ENCODE measurements at places on chromosomes 5 and 9.
A peak's percentile ranks its signal among the peaks of the same experiment; 100 is the strongest.

DNA sequence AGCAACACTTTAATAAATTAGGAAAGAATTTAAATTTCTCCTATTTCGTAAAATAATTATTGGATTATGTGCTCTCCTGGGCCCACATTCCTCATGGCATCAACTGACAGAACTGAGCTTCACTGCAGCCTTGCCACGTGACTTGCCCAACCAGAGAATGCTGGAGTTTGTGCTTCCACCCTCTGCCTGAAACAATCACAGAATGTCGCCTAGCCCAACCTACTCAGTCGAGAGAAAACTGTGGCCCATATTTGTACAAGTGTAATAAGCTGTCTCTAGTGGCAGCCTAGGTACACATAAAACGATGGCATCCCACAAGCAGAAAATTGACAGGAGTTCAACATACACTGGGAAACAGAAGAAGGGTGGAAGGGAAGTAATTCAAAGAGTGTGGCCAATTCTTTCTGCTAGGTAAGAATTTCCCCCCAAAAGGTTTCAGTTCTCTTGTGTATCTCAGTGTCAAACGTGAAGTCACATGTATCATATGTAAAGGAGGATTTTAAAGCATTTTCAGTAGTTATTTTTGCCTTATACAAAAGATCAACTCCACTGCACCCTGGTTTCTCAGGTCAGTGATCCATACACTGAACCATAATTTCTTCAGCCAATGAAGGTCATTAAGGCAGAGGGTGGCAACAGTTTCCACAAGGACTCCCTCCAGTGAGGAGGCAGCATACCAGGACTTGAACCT is 41.7 kb downstream of the ZNF608 start:
- DNase-seq: peak; percentile 76

DNA sequence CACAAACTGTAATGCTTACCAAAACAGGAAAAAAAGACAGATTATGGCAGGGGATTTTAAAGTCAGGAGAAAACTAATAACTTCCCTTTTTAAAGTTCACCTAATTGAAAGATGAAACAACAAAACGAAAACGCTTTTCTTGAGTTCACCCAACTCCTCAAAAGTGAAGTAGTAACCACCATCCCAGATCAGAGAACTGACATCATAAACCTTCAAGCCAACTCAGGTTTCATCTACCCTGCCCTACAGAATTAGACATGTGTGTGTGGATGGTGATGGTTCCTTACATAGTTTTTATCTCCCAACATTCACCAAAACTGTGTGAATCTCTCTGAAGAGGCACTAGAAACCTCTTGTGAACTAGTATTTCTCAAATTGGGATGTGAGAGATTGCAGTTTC is 195.2 kb upstream of the PTGER4 start:
- DNase-seq: peak; percentile 60

DNA sequence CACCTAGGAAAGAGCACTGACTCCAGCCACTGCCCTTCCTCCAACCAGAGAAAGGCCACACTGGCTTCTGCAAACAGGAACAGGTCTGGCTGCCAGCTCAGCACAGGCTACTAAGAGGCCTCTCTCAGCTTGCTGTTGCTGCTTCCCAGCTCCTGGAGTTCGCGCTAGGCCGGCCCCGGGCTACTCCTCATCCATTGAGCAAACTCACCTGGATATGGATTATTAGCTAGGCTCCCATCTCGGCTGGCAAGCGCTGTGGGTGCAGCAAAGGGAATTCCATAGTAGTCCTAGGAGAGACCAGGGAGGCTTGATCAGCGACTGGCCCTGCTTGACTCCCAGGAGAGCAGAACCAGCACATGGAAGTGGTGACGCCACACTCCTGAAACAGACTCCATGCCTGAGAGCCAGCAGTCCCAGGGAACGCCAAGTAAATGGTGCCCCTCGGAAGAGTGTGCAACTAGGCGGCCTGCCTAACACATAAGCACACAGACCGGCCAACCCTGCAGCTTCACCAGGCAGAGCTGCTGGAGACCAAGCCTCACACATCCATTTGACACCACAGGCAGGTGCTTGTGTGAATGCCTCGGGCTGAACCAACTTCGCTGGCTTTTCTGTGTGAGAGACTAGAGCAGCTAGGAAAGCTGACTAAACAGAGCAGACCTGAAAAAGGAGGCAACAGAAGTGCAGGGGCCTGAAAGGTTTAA is 107.2 kb downstream of the UBE2R2 start:
- DNase-seq: no peak

GRCh38 chr5:902129-902916 is 9.6 kb downstream of the TRIP13 start:
- DNase-seq: no peak

- DNase-seq: no peak
Observed at GRCh38 chr9:131707733-131708157, 32.1 kb downstream of the RAPGEF1 start.

- DNase-seq: no peak
Observed at GRCh38 chr5:167688341-167689130, 602.9 kb upstream of the WWC1 start.

GRCh38 chr9:73871636-73872035 is 625.5 kb upstream of the RORB start:
- no peak for DNase-seq

DNA sequence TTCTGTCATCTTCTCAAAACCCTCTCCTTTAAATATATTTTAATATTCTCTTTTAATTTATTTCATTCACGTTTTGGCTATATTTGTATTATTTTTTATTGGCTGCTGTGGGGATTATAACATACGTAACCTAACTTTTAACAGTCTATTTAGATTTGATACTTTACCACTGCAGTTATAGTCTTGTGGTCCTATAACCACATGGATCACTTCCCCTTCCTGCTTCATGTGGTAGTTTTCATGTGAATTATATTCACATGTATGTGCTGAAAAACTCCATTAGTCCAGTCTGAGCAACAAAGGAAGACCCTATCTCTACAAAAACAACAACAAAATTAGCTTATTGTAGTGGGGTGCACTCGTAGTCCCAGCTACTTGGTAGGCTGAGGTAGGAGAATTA is 34.3 kb downstream of the CENPP start:
- no peak for DNase-seq

DNA sequence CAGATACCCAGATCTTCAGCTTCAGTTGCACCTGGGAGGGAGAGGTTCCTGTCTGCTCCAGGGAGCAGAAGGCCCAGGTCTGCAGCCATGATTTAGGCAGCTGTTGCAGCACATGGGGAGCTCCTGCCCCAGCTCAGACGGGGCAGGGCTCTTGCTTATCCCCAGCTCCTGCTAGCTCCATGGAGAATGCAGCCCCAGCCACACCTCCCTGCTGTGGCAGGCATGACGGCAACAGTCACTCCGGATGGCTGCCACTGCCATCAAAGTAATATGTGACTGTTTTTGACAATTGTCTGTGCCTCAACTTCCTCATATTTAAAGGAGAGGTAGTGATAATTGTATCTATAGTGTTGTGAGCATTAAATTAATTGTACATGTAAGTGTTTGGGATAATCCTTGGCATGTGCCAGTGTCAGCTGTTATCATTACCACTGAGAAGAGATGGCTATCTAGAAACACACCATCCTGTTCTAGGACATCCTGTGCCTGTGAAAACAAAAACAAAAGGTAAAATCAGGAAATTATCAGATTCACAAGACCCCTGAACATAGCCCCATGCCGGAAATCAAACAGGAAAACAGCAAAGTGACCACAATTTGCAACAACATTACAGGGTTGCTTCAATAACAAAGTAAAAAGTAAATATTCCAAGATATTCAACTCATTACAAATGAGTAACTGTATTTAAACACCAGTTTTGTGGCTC is 1048.8 kb upstream of the ACO1 start:
- no peak for DNase-seq

DNA sequence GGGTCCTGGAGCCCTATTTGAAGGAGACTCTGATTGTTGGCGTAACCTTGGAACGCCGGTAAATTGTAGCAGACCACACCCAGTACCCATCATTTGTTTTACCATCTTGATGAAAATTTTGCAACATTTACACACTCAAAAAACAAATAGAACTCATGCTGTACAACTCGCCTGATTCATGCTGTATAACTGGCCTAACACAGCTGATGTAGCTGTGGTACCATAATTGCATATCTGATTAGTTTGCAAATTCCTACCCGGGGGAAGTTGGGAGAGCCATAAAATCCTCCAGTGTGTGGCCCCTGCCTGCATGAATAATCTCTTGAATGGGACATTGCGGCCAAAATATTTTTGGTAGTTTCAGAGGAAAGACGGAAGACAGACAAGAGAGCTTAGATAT is 9.7 kb downstream of the NIPAL4 start:
- no peak for DNase-seq

DNA sequence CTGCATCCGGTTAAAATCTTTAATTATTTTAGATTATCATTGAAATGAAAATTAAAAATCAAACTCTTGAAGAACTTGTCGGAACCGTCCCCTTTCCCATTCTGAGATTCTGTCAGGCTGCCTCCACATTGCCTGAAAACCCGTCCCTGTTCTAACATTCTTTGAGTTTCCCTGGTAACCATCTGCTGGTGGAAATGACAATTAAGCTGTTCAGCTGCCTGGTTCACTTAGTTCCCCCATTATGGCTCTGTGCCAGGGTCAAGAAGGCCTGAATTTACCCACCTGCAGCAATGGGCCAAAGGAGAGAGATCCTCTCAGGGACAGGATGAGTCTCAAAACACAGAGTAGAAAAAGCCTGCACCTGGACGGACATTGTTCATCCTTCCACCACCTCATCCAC is 11.8 kb upstream of the TCOF1 start:
- no peak for DNase-seq

GRCh38 chr5:22787807-22788206 is 65.3 kb downstream of the CDH12 start:
- no peak for DNase-seq

DNA sequence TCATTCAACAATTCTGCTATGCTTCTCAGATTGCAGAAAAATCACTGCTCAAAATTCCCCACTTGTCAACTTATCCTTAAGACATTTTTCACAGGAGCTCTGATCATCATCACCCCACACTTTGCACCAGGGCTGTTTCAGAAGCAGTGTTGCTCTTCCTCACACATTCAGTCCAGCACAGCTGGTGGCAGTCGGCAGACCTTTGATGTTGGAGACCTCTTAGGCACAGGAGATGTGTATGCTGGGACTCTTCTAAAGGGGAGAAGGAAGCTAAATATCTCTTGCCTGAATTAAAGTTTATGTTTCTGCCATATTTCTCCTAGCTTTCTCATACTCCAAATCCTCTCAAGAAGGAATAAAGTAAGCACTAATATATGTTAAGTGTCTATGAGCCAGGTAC is 44.8 kb upstream of the SSBP2 start:
- DNase-seq: no peak

- DNase-seq: no peak
Observed at GRCh38 chr9:15711931-15712330, 159.1 kb downstream of the CCDC171 start.

GRCh38 chr5:172845154-172845553 is 11.1 kb downstream of the ERGIC1 start:
- DNase-seq: no peak

GRCh38 chr9:96854651-96855273 is 448 bp upstream of the ZNF782 start:
- no peak for DNase-seq
